HFFc6 (cell line): ENCODE measurements at places on chromosomes 3 and 15. TPM values are rescaled to one million over a fixed set of nuclear protein-coding genes. Genes with fewer than 3 reads are reported as not detected.

GRCh38 chr3:86225461-86225860 lies 765.5 kb downstream of the VGLL3 start:
- H3K27me3 ChIP-seq: no peaks in the 10 kb centered on the region
- DNase-seq: no peak
- no peak overlapping the region for H3K27ac ChIP-seq
- no peaks in the 10 kb centered on the region for H3K4me1 ChIP-seq
- no peak overlapping the region for H3K4me3 ChIP-seq
- H3K36me3 ChIP-seq: peaks cover 4% of the 10 kb centered on the region; the same call in 1 of the 2 replicates

GRCh38 chr15:34362047-34362773 lies 4.8 kb downstream of the LPCAT4 start:
- H3K27me3 ChIP-seq: no peaks in the 10 kb centered on the region
- peaks cover 18% of the 10 kb centered on the region for H3K4me1 ChIP-seq
- no peak overlapping the region for H3K27ac ChIP-seq
- H3K4me3 ChIP-seq: no peak overlapping the region

DNA sequence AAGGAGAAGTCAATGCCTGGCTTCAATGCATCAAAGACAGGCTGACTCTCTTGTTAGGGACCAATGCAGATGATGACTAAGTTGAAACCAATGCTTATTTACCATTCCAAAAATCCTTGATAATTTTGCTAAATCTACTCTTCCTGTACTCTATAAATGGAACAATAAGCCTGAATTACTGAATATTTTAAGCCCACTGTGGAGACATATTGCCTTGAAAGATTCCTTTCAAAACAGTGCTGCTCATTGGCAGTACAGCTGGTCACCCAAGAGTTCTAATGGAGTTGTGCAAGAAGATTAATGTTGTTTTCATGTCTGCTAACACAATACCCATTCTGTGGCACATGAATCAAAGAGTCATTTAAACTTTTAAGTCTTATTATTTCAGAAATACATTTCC lies 181.0 kb upstream of the CBLB start:
- peaks cover 29% of the 10 kb centered on the region for H3K4me1 ChIP-seq
- no peak for DNase-seq

DNA sequence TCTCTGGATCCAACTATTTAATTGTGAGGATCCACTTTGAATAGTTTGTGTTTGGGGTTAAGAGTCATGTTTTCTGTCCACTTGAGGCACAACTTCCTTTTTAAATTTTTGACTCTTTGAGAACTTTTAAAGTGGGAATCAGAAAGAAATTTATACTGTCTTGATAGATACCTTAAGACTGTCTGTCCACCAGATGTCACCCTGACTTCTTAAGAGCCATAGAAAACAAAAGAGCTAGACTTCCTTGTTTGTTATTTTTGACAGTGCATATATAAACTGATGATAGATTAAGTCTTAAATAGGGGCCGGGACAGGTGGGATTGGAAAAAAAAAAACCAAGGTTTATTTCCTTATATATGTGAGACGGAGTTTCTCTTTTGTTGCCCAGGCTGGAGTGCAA lies 52.1 kb upstream of the WDR72 start:
- no peaks in the 10 kb centered on the region; the same call in 1 of the 2 replicates for H3K27me3 ChIP-seq
- no peak overlapping the region for H3K27ac ChIP-seq
- H3K4me3 ChIP-seq: no peak overlapping the region
- peak; percentile 5 for DNase-seq

SUCLG2 gene
- 50.6 to 71.7 TPM (median 51.4 TPM) in 3 replicates for total RNA-seq

GRCh38 chr15:69843900-69844304 lies 253.8 kb downstream of the TLE3 start:
- no peak overlapping the region for H3K27ac ChIP-seq
- H3K4me3 ChIP-seq: no peak overlapping the region
- no peaks in the 10 kb centered on the region for H3K36me3 ChIP-seq

DNA sequence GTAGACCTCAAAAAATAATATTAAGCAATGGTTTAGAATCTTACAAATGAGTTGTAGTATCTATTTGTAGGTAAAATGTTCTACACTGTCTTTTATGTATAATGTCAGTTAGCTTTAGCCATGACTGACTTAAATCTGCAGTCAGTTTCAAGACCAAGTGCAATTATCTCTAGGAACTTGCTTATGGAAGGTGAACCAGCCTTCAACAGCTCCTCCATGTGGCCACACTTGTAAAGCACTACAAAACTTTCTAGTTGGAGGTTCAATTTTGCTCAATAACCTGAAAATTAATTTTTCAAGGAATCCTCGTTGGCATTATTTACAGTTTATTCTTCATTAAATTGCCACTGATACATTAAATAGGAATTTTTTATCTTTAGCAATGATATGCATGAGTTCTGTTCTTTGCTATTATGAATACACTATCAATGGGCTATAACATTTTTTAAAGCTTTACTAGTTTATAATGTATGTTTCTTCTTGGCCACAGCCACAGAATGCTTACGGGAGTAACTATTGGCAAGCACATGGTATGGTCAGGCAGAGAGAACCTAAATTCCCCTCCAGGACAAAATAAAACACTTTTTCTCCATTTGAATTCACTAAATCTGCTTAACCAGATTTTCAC lies 315.3 kb upstream of the UBE2E2 start:
- H3K4me1 ChIP-seq: no peaks in the 10 kb centered on the region
- H3K27me3 ChIP-seq: no peaks in the 10 kb centered on the region
- H3K27ac ChIP-seq: no peak overlapping the region
- H3K36me3 ChIP-seq: no peaks in the 10 kb centered on the region
- DNase-seq: no peak
- H3K4me3 ChIP-seq: no peak overlapping the region

RBP2 gene
- total RNA-seq: not detected in 3 replicates

DNA sequence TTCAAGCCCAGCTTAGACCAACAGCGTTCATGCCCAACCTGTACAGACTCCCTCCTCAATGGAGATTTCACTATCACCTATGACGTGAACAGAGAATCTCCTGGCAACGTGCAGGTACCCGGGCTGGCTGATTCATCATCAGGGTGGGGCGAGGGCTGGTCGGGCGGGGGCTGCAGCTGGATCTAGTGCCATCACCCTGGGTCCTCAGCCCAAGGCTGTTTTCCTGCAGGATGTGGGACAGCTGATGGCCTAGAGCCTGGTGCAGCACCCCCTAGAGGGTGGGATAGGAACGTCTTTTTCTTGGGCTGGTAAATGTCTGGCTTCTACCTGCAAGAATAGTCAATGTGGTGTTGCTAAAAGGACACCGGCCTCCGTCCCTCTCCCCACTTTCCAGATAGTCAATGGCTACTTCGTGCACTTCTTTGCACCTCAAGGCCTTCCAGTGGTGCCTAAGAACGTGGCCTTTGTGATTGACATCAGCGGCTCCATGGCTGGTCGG lies 4.4 kb downstream of the ITIH3 start:
- no peak overlapping the region for H3K4me3 ChIP-seq
- H3K4me1 ChIP-seq: peaks cover 22% of the 10 kb centered on the region
- peaks cover 3% of the 10 kb centered on the region; the same call in 1 of the 2 replicates for H3K27me3 ChIP-seq
- no peak for DNase-seq
- no peaks in the 10 kb centered on the region for H3K36me3 ChIP-seq

FBXL22 gene
- 0.20 to 0.56 TPM (median 0.32 TPM) in 3 replicates for total RNA-seq

PROK2 gene
- total RNA-seq: not detected in 3 replicates

FBLN2 gene
- 64.4 and 84.5 TPM in 2 replicates for total RNA-seq

DNA sequence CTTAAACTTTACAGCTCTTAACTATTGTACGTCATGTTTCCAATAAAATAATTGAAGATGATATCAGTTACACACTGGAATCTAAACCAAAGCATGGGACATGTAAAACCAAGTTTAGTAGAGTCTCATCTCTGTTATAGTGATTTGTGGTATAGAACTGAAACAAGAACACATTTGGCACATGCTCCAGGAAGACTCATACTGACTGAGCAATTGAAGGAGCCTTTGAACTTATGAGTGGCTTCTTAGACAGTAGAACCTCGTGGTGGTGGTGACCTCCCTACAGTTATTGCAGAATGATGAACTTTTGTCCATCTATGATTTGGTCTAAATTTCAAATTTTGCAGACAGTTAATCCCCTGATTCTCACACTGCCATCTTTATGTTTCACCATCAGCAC lies 729.7 kb downstream of the ROBO1 start:
- H3K4me1 ChIP-seq: peaks cover 42% of the 10 kb centered on the region
- H3K27ac ChIP-seq: no peak overlapping the region
- no peak overlapping the region for H3K4me3 ChIP-seq
- DNase-seq: no peak
- no peaks in the 10 kb centered on the region for H3K36me3 ChIP-seq

SNUPN gene
- total RNA-seq: 22.5 to 30.4 TPM (median 22.8 TPM) in 3 replicates

DNA sequence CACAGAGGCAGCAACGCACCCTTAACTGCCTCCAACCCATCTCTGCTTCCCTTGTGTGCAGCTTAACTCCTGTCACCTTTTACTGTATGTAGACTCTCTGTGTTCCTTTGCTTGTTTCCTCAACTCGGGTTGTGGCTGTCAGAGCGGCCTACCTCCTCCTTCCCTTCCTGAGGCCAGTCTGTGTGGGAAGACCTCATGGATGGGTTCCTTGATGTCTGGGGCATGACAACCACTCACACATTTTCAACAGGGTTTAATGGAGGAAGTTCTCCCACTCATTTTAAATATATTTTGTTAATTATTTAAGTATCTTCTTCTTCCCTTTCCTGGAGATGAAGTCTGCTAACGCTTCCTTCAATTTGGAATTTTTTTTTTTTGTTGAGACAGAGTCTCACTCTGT lies 1.8 kb upstream of the CSPG5 start:
- H3K4me3 ChIP-seq: no peak overlapping the region
- H3K27ac ChIP-seq: no peak overlapping the region
- 0 out of 2 replicates have a peak, but pooled peaks cover 4% of the 10 kb centered on the region for H3K36me3 ChIP-seq
- DNase-seq: no peak
- H3K4me1 ChIP-seq: peaks cover 5% of the 10 kb centered on the region; the same call in 1 of the 2 replicates

DNA sequence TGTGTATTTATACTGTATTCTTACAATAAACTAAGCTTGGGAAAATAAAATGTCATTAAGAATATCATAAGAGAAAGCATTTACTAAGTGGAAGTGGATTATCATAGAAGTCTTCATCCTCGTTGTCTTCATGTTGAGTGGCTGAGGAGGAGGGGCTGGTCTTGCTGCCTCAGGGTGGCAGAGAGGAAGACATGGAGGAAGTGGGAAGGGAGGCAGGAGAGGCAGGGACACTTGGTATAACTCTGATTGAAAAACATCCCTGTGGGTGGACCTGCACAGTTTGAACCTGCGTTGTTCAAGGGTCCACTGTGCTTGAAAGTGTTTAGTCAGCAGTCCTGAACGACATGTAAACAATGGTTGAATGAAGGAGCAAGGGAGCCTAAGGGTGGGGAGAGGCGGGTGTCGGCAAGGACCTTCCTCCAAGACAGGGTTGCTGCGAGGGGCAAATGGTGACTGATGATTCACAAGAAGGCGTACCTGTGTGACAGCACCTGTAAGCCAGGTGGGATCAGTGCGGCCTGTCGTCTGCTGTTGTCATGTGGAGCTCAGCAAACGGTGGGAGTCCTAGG lies 103.8 kb upstream of the KLF13 start:
- H3K4me1 ChIP-seq: peaks cover 16% of the 10 kb centered on the region

GRCh38 chr3:138477801-138478200 lies 43.4 kb downstream of the ESYT3 start:
- DNase-seq: no peak
- H3K36me3 ChIP-seq: no peaks in the 10 kb centered on the region
- no peaks in the 10 kb centered on the region for H3K4me1 ChIP-seq

GRCh38 chr3:142645236-142645793 lies 49.1 kb downstream of the PLS1 start:
- DNase-seq: peak; percentile 17
- peaks cover 6% of the 10 kb centered on the region; the same call in 1 of the 2 replicates for H3K27me3 ChIP-seq
- H3K27ac ChIP-seq: no peak overlapping the region
- H3K4me1 ChIP-seq: peaks cover 10% of the 10 kb centered on the region; the same call in 1 of the 2 replicates

ARNT2 gene
- 2.4 to 15.1 TPM (median 3.7 TPM) in 3 replicates for total RNA-seq

DNA sequence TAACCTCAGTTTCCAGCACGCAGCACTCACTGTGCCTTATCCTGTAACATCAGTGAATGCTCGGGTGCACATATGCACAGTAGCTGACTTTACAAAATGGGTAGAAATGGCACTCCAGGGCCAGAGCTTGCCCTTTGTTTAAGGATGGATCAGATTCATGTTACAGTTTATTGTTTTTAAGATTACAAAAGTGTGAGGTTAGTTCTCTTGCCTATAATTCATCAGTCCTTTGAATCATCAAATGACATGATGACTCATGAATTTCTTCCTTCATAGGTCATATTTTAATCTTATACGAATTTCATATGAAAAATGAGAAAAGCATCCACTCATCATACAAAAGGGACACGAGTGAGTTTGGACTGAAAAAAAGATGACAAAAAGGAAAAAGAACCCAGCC lies 545.3 kb downstream of the GBE1 start:
- H3K27ac ChIP-seq: no peak overlapping the region
- H3K36me3 ChIP-seq: no peaks in the 10 kb centered on the region
- H3K27me3 ChIP-seq: peaks cover 4% of the 10 kb centered on the region; the same call in 1 of the 2 replicates
- no peak for DNase-seq
- peaks cover 10% of the 10 kb centered on the region; the same call in 1 of the 2 replicates for H3K4me1 ChIP-seq
- H3K4me3 ChIP-seq: no peak overlapping the region

DNA sequence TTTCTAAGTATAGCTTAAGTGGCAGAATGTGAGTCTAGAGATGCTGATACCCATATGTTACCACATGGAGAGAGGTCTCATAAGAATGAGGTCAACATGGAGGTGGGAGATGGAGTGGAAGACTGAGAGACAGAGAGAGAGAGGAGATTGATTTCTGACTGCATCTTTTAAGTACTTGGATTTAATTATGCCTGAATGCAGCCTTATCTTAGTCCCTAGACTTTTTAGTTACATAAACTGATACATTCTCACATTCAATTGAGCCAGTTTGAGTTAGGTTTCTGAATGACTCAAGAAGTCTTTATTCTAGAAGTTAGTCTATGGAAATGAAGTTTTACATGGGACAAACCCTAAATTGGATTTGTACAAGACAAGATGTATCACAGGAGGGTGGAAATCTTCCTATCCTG lies 58.5 kb upstream of the TNFSF10 start:
- no peak overlapping the region for H3K27ac ChIP-seq
- no peaks in the 10 kb centered on the region for H3K36me3 ChIP-seq
- no peak for DNase-seq
- no peaks in the 10 kb centered on the region for H3K4me1 ChIP-seq

DNA sequence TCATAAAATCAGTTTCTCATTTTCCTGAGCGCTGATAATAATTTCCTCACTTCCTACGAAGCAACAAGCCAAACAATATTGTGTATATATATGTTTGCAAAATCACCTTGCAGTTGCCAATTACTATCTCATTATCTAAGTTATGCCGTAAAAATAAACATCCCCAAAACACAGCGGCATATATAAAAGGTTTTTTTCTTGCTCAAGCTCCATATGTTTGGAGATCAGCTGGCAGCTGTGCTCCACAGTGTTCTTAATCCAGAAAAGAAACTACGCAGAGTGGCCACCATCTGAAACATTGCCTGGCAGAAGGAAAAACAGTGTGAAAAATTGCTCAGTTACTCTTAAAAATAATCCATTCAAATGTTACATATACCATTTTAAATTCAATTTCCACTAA lies 951.4 kb downstream of the PLOD2 start:
- H3K27ac ChIP-seq: no peak overlapping the region
- no peaks in the 10 kb centered on the region for H3K4me1 ChIP-seq
- H3K4me3 ChIP-seq: no peak overlapping the region
- DNase-seq: no peak
- no peaks in the 10 kb centered on the region for H3K36me3 ChIP-seq
- no peaks in the 10 kb centered on the region for H3K27me3 ChIP-seq

- peaks cover 6% of the 10 kb centered on the region; the same call in 1 of the 2 replicates for H3K27me3 ChIP-seq
- no peak overlapping the region for H3K27ac ChIP-seq
- no peak overlapping the region for H3K4me3 ChIP-seq
These were observed 38.8 kb upstream of the SLC25A36 start for GRCh38 chr3:140902791-140903190.

GRCh38 chr3:123442908-123443307 lies 6.0 kb downstream of the ADCY5 start:
- peaks cover 61% of the 10 kb centered on the region for H3K27me3 ChIP-seq
- no peaks in the 10 kb centered on the region for H3K4me1 ChIP-seq
- no peak overlapping the region for H3K27ac ChIP-seq
- DNase-seq: no peak
- H3K36me3 ChIP-seq: peaks cover 5% of the 10 kb centered on the region; the same call in 1 of the 2 replicates
